ENCODE measurements at places on chromosomes 4 and X.

- no peak for DNase-seq
Observed at GRCh38 chr4:2068566-2068965, 9.4 kb downstream of the NAT8L start.

GRCh38 chr4:134762053-134762452 is 560.5 kb upstream of the PABPC4L start:
- DNase-seq, result no peak

DNA sequence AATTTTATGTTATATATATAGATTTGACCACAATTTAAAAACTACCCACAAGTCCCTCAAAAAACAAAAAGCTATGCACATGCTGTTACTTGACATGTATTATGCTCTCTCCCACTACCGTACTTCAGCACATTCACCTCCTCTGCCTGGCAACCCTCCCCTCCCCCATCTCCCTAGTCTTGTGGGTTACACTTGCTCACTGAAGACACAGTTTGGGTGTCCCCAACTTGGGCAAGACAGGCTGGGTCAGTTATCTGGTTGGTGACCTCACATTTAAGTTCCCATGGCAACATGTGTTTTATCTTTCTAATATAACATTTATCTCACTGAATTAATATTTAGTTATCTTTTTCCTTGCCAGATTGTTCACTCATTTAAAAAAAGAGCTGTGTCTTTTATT is 32.7 kb downstream of the SEC24D start:
- DNase-seq, result no peak

DNA sequence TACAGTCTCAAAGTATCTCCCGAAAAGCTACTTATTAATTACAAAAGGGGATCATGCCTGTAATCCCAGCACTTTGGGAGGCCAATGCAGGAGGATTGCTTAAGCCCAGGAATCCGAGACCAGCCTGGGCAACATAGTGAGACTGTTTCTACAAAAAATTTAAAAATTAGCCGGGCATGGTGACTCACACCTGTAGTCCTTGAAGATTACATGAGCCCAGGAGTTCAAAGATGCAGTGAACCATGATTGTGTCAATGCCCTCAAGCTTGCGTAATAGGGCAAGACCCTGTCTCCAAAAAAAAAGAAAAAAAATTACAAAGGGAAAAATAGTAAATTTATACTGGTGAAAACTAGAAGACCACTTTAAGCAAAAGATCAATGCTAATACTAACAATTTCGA is 3.3 kb upstream of the PORCN start:
- DNase-seq, result no peak

- no peak for DNase-seq
Observed at GRCh38 chrX:109890300-109890699, 112.6 kb upstream of the TMEM164 start.

DNA sequence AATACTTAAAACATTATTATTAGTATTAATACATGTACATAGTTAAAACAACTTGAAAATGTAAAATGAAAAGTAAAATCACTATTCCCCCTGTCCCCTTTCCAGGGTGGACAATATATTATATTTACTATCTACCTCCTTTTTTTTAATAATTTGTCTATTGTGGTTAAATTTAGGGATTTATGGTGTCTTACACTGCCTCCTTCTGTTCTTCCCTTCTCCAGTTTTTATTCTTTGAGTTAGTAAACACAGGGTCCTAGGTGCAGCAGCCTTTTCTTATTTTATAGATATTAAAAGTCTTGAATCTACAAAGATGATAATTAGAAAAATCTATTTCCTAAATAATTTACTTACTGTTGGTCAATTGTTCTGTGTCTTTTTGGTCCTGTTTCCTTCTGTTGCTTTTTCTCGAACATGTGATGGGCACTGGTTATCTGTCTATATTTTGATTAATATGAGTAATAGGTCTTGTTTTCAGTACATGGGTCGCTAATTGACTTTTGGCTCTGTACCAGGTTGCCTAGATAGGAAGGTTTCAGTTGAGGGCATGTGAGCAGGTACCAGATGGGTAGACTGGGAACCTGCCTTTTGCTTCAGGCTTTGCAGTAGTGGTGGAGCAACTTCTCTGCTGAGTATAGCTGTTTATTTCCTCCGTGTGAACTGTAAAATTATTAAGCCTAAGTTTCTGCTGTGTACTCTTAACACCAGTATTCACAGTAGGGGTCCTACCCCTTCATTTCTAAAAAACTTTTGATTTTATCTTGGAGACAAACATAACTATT is 1.1 kb downstream of the NUDT9 start:
- DNase-seq, result peak; percentile 0
